ENCODE measurements at places on chromosomes 4 and X. TPM values are rescaled to one million over a fixed set of nuclear protein-coding genes. Genes with fewer than 3 reads are reported as not detected.

CFAP299 gene
- total RNA-seq = not detected

AIFM1 gene
- total RNA-seq = 25.8 TPM

TMSB15A gene
- total RNA-seq = not detected

EGF gene
- not detected for total RNA-seq

NR3C2 gene
- 1.6 TPM for total RNA-seq

C4orf36 gene
- not detected for total RNA-seq

ADH1A gene
- total RNA-seq = not detected

WDR13 gene
- total RNA-seq = 53.4 TPM

BANK1 gene
- 52.6 TPM for total RNA-seq

SPATA18 gene
- total RNA-seq = not detected

FMR1NB gene
- not detected for total RNA-seq

ADH6 gene
- total RNA-seq = not detected

PDLIM3 gene
- total RNA-seq = not detected

TCEAL7 gene
- total RNA-seq = not detected

ABLIM2 gene
- not detected for total RNA-seq

KCND1 gene
- total RNA-seq = 2.6 TPM

UGT8 gene
- not detected for total RNA-seq

LRRC66 gene
- total RNA-seq = 0.29 TPM

DSPP gene
- not detected for total RNA-seq

TRIML2 gene
- not detected for total RNA-seq

FAM47B gene
- not detected for total RNA-seq

ALB gene
- total RNA-seq = not detected

GATA1 gene
- total RNA-seq = not detected

XK gene
- total RNA-seq = 0.04 TPM

BMPR1B gene
- not detected for total RNA-seq

UGT2A1 gene
- total RNA-seq = not detected

PROM1 gene
- 0.14 TPM for total RNA-seq

HSFX4 gene
- not detected for total RNA-seq

CPLX1 gene
- total RNA-seq = 3.1 TPM

IQCM gene
- total RNA-seq = not detected

ETFDH gene
- 54.3 TPM for total RNA-seq
